HS-27A (cell line): ENCODE measurements at places on chromosomes 2 and 18.

DNA sequence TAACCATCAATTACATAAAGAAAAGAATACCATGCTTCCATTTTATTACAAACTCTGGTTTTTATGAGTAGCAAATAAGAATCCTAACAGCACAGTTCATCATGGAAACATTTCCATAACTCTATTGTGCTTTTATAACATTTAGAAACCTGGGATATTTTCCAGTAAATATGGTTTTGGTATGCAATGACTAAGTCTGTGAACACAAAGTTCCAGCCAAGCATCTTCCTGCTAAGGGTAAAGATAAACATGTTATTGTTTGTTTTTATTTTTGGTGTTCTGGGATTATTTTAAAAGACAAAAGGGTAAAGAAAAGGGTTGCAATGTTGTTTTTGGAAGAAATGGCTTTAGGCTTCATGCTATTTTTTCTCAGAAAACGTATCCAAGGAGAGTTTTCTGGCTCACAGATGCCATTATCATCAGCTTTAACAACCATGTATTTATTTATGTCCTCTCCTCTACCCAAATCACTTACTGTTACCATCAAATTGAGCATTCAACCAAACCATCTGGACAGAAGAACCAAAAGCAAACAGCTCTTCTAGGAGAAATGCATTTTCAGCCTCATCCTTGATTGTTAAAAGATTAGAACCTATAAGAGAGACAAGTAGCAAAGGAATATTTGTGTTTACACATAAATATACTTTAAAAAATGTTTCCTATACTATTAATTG is 116.0 kb downstream of the PLA2R1 start:
- DNase-seq, result no peak

- DNase-seq, result no peak
Observed at GRCh38 chr2:188600536-188601210, 309.0 kb downstream of the GULP1 start.

GRCh38 chr2:24566630-24567029 is 75.6 kb downstream of the NCOA1 start:
- DNase-seq, result no peak

DNA sequence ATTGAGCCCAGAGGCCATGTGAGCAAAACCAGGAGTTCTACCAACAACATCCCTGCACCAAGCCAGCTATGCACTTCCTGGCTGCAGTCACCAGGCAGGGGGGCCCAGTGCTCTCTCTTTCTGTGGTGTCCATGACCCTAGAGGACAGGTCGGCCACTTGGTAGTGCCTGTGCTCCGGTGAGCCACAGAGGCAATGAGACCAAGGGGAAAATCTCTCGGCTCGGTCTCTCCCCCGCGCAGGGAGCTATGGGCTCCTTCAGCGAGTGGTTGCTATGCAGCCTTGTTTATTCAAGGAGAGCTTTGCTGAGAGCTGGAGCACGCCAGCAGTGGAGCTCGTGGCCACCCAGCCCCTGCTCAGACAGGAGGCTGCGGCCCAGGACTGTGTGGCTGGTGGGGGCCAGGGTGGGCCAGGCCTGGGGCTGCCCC is at the start of gene TOGARAM2:
TSS of gene TOGARAM2 (plus strand) at position 283 of the 426 bp plus-strand sequence. CDS start 13,537 bp downstream, outside the sequence.
- DNase-seq, result no peak

DNA sequence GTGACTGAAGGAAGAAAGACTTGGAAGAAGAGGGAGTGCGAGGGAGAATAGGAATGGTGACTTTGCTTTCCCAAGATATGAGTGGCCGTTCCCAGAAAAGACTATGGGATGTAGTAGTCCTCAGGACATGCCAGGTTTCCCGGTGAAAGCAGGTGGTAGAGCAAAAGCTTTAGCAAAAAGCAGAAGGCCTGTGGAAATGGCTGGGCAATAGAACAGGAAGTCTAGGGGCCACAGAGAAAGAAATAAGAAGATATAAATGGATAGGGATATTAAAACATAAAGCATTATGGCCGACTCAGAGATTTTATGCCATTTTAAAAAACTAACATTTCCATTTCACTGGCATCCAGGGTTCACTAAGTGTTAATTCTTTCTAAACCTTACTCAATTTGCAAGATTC is 1.2 kb upstream of the SERPINB13 start:
- no peak for DNase-seq

GRCh38 chr2:16587601-16588000 is 78.0 kb downstream of the CYRIA start:
- DNase-seq, result no peak

GRCh38 chr18:21342372-21342771 is 100.3 kb downstream of the GREB1L start:
- DNase-seq, result no peak

- DNase-seq, result no peak
Observed at GRCh38 chr2:144631636-144632035, 111.7 kb upstream of the ZEB2 start.

DNA sequence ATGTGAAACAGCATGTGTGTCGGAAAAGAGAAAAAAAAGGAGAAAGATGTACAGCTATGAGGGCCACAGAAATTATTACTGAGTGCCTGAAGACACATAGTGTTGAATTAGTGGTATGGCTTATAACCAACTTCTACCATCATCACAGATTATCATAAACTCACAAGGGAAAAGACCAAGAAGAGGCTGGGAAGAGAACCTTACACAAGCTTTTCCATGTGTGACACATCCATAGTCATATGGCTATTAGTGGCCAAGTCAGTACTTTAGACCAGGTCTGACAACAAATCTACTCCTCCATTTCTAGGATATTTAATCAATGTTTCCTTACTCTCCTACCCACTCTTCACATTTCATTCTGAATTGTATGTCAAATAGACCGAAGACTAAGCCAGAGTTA is 3.5 kb upstream of the GALNT5 start:
- no peak for DNase-seq

DNA sequence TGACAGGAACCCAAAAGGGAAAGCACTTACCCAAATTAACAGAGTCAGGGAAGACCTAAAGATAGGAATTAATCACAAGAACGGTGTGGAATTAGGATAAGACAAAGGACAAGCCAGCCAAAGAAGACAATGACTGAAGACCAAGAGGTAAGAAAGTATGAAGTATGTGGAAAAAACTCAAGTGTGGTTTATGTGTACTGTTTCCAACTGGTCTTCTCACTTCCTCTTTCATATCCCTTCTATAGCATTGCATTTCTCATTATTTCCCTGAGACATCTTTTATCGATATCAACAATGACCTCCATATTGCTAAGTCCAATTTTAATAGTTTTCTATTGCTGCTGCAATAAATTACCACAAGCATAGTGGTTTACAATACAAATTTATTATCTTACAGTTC is 313.5 kb upstream of the SLC39A10 start:
- DNase-seq, result no peak

DNA sequence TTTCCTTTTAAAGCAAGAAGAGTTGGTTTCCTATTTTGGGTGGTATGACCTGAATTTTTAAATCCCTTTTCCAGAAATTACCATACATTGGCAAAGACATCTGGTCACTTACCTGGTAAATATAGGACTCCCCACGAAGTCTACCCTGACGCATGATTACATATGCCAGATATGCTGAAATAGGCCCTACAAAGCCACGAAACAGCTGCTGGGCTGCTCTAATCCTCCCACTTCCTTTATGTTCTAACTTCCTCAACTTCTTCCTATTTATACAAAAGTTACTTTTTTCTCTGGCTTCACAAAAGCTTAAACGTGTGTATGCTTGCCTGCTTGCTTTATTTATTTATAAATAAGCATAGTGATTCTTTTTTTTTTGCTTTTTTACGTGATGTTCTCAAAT is 186.0 kb upstream of the EPHA4 start:
- no peak for DNase-seq

GRCh38 chr2:236120141-236120601 is 48.0 kb downstream of the GBX2 start:
- DNase-seq, result no peak

GRCh38 chr2:118670838-118671237 is 176.6 kb downstream of the EN1 start:
- no peak for DNase-seq

GRCh38 chr18:10002280-10002679 is 88.5 kb downstream of the VAPA start:
- DNase-seq, result no peak

- no peak for DNase-seq
Observed at GRCh38 chr2:130371723-130372054, 15.8 kb downstream of the PTPN18 start.

- DNase-seq, result no peak
Observed at GRCh38 chr2:240256704-240257637, 116.5 kb upstream of the OTOS start.

DNA sequence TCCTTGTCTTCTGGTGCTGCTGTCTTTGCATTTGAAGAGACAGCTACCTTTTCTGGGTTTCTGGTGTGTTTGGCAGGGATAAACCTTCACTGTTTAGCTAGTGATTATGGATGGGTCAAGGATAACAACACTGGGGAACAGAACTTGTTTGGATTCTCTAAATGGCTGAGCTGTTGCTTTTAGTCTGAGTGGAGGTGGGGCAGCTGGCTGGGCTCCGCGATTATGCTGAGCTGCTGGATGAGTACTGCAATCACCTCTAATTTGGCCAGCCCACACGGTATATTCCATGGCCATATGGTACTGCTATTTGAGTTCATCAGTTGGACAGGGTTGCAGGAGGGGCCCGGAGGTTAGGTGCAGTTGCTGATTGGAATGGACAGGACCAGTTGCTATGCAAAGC is 361.6 kb upstream of the TFPI start:
- DNase-seq, result no peak

DNA sequence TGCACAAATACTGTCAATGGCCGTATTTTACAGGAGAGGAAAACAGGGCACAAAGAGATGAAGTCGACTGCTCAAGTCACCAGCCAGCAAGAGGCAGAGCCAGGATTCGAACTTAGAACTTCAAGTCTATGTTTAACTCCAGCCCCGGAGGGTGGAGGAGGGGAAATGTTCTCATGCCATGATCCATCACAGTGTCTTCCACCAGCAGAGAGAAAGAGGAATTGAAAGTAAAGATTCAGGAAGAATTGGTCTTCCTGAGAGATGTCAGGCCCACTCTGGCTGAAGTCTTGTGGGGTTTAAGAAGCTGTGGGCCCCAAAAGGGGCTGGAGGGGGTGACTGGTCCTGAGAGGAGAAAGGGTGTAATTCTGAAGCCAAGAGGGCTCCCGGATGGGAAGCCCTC is 260.0 kb downstream of the TNS1 start:
- DNase-seq, result no peak

DNA sequence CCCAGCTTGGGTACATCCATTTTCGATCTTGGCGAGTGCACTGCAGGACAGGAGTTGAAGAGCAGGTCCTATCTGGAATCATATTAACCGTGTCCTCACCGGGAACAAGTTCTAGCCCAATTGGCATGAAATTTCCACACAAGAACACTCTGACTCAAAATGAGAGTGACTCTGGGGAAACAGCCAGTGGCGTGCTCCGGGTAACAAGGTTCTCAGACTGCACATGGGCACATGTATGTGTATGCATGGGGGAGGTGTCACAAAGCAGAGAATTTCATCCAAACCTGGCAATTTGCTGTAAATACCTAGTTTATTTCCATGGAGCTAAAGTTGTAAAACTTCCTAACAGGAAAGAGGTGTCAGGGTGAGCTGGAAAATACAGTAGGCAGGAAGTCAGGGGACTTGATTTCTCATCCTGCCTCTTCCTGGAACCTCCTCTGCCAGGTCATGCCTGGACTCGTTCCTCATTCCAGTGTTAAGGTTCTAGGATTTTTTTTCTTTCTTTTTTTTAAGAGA is 1.7 kb downstream of the TUBB6 start:
- no peak for DNase-seq

DNA sequence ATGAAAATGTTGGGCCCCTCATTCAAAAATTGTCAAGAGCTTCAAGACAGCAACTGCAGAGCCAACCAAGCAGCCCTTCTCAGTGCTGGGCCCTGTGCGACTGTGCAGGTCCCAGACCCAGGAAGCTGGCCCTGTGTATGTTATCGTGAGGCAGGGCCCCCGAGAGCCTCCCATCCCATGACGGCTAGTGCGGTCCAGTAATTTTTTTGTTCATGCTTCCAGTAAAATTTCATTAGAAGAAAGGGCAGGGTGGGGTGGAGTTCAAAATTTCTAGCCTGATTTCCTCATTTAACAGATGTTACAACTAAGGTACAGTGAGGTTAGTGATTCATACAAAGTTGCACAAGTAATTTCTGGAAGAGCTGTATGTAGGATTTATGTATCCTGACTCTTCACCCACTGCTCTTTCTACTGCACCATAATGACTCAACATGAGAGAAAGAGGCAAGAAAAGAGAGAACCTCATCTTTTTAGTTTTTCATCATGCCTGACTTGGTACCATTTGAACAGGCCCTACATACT is 105.5 kb downstream of the ZEB2 start:
- DNase-seq, result no peak

DNA sequence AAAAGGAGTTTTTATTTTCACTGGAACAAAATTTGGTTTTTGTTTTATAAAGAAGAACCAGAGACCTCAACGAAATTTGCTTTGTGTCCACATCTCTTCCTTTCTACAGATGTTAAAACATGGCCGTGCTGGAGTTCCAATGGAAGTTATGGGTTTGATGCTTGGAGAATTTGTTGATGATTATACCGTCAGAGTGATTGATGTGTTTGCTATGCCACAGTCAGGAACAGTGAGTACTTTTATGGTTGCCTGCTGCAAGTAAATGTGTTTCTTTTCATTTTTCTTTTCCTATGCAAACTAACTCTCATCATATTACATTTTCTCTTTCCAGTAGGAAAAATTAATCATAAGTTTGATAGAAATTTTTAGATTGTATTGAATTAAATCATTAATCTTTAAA is 48.4 kb upstream of the TBR1 start:
- DNase-seq, result no peak

GRCh38 chr2:234426616-234427015 is 70.3 kb downstream of the ARL4C start:
- DNase-seq, result no peak

GRCh38 chr2:145800151-145801091 is 1280.5 kb upstream of the ZEB2 start:
- no peak for DNase-seq

DNA sequence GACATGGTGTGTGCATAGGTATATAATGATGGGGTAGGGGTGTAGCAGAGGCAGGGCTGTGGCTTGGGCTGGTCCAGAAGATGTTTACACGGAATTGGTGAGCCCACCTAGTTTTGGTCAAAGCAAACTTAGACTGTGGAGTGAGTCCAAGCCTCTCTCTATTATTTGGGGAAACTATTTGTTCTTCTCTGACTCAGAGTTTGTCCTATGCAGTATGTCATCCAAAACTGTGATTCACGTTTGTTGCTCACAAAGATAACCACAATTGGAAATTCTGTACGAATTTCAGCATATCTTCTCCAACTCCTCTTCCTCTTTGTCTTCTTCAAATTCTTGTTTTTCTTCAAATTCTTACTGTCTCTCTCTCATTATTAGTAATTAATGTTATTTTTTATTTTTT is 292.9 kb downstream of the XIRP2 start:
- no peak for DNase-seq

GRCh38 chr18:54946149-54946581 is 13.1 kb downstream of the CCDC68 start:
- DNase-seq, result peak; percentile 24
